ENCODE measurements at places on chromosomes 4 and X.
A peak's percentile ranks its signal among the peaks of the same experiment; 100 is the strongest.

DNA sequence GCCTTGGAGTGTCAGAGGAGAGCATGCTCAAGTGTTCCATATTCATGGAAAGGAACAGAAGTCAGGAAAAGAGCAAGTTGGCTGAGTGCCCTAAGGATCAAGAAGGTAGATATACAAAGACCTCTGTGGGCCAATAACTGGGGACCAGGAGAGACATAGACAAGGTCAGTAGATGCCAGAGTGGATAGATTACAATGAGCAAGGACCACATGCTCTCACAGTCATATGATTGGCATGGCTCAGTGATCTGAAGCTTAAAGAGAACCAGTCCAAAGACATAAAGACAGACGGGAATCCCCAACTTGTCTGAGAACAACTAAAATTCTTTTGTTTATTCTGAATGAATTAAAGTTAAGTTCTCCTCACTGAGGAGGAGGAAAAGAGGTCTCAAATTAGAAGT, 289.7 kb downstream of the HS3ST1 start:
- DNase-seq = no peak

GRCh38 chr4:8422327-8422726, 18.2 kb downstream of the ACOX3 start:
- DNase-seq = no peak

- DNase-seq = no peak
Observed at GRCh38 chr4:148116969-148117368, 325.2 kb downstream of the NR3C2 start.

DNA sequence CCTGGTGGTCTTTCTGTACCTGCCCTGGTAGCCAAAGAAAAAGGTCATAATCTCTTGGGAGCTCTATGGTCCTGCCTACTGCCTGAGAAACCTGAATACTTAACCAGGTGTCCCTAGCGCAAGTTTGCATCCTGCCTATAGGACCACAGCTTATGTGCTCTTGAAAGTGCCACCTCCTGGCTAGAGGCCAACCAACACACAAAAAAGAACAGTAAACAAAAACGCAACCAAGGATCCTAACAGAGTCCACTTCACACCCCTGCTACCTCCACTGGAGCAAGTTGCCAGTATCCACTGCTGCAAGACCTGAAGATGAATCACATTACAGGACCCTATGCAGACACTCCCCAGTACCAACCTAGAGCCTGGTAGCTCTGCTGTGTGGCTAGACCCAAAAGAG, 103.2 kb upstream of the PABPC5 start:
- DNase-seq = no peak

GRCh38 chr4:134650461-134650860, 448.9 kb upstream of the PABPC4L start:
- no peak for DNase-seq

- DNase-seq = no peak
Observed at GRCh38 chr4:52560844-52561280, 98.2 kb downstream of the USP46 start.

DNA sequence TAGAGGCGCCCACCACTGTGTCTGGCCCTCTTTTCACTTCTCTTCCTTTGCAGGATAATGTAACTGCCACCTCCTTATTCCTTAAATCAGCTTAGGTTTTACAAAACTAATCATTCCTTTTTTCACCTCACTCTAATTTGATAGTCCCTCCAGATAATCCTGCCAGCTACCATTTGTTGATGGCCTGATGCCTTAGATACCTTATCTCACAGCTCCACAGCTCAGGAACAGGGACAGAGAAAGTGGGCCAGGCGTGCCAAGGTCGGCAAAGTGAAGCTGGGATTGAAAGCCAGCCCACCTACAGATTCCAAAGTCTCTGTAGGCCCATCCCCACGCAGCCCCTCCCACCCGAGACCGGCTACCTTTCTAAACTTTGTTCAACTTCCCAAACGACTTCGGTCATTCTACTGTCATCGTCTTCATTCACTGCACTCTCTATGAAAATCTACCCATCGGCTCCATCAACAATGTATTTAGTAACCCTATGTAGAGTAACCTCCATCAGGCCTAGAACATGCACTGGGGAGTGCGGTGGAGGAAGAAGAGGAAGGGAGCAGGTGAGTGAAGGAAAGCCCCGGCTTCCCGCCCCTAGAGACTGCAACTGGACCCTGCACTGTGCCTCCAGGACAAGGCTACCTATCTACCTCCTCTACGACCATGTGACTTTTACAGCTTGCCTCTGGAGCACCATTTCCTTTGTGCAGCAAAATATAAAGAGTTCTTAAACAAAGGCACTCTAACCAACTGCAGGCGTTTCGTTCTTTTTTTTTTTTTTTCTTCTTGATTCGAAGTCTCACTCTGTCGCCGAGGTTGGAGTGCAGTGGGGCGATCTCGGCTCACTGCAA, 1.5 kb downstream of the CASP6 start:
- DNase-seq = no peak

DNA sequence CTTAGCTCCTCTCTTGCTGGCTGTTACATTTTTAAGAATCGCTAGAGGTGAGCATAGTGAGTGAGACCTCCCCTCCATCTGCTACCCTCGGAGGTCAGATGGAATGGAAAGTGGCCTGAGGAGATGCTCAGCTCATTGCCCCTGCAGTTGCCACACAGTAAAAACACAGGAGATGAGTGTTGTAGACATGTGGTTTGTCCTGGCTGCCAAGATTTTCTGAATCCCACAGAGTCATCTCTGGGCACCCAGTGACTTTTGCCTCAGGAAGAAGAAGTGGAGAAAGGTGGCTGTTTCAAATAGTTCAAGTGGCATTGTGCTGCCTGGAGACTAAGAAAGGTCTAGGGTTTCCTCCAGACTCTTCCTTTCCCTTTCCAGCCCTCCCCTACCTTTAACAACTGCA, 271.0 kb downstream of the STK32B start:
- no peak for DNase-seq

DNA sequence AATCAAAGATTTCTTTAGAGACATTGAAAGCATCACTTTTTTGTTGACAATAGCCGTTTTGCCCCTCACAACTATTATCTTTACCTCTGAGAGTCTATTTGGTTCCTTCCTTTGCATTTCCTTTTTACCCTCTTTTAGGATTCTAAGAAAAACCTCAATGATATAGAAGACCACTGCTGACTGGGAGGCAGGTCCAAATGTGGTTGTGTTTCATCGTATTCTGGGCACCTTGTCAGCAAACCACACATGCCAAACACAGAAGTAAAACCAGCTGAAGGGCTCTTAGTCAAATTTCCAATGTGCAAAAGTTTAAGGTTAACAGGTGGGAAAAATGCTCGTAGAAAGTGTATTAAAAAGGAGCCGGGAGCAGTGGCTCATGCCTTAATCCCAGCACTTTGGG, 5.1 kb upstream of the PRMT9 start:
- no peak for DNase-seq

DNA sequence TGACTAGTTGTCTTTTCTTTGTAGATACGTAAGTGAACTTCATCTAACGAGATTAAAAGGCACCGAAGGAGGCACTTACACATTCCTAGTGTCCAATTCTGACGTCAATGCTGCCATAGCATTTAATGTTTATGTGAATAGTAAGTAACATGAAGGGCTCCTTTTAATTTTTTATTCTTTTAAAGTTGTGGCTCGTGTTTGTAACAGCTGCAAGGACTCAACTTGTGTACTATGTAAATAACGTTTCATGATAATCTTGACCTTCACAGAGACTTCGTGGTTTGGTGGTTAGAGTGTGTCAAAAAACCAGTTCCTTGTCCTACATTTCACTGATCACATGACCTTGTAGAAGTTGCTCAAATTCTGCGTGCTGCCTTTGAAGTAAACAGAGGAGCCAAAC, 51.6 kb downstream of the KIT start:
- no peak for DNase-seq

DNA sequence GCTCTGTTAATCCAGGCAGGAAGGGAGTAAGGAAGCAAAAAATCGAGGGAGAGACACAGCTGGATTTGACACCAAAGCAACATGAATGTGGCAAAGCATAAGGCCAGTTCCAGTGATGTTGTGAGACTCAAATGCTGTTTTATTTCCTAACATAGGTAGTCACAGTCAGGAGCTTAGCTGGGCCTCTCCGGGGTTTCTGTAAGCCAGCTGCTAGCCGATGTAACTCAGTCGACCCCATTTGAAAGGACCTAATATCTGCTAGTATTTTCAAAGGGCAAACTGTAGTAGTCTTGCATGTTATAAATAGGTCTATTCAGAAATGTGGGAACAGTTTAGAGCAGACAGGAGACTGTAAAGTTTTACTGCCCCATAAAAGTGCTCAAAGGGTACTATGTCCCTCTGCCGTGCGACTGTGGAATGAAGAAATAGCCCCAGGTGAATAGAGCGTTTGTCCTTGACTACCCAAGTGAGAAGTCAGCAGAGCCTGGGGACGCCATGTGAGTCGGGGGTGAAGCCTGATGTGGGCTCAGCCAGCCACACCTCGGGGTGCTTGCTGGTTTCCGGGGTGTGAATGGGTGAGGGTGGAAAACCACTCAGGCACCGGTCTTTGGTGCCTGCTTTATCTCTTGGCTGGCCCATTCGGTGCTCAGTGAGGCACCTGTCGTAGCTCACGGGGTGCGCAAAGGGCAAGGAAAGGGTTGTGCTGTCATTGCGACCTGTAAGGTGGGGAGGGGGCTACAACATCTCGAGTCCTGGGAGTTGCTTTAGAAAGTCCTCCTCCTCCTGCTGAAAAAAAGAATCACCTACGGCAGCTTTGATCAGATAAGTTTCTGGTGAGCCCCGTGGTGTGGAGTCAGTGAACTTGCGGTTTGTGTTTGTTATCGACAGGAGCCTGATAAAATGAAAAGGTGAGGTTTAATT, 745 bp downstream of the TRIM2 start:
- no peak for DNase-seq

GRCh38 chrX:101347859-101348451, 587 bp downstream of the TIMM8A start:
- DNase-seq = no peak

- peak; percentile 8 for DNase-seq
Observed at GRCh38 chr4:80989921-80990544, 40.5 kb upstream of the BMP3 start.

DNA sequence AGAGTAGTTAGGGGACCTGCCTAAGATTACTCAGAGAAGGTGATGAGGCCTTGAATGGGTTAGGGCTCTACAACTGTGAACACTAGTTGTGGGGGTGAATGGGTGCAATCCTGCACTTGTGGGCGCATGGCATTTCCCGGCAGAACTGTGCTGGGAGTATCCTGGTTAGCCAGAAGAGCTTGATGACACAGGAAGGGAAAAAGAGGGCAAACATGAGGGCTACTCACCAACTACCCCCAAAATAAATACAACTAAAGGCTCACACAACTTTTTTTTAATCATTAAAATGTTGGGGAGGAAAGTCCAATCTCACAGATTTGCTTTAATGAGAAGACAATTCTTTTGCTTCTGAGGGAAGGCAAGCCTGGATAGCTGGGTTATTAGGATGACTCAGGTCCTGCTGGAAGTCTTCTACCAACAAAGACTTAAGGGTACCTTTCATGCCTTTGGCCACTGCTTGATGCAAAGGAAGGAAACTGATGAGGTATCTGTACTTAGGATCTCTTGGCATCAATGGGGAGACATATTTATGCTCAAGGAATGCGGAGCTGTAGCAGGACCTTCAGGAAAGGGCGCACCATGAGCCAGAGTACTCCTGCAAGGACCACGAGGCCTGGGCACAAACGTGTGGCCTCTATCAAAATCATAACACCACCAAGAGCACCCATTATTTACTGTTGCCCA, 2.6 kb downstream of the PHKA2 start:
- no peak for DNase-seq

DNA sequence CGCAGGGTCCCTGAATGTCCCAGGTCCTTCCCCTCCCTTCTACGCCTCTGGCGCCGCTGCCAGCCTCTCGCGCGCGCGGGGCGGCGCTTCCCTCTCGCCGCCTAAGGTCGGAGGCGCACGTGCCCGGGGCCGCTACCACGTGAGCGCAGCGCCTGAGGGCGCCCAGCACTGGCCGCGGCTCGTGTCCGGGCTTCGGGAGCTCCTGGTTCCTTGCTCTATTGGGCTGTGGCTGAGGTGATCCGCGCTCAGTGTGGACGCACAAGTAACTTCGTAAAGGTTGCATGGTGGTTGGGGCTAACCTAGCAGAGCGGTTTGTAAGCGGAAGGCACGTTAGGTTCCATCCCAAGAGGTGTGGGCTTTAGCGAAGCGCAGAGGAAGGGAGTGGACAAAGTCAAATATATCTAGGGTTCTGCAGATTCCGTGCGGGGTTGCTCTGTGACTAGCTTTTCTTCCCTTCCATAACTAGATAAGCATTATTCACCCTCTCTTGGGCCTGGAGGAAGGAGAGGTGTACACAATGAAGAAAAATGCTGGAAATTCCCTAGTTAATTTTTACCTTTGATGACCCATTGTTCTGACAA, 1.8 kb downstream of the TLL1 start:
- no peak for DNase-seq

- DNase-seq = no peak
Observed at GRCh38 chrX:13220916-13221315, 98.9 kb downstream of the ATXN3L start.

GRCh38 chrX:28398342-28398741, 188.9 kb upstream of the IL1RAPL1 start:
- no peak for DNase-seq

- no peak for DNase-seq
Observed at GRCh38 chrX:82335772-82336171, 1133.9 kb downstream of the SH3BGRL start.

GRCh38 chr4:23857367-23857959, 32.4 kb downstream of the PPARGC1A start:
- no peak for DNase-seq

Data from stimulated activated CD4-positive, alpha-beta T cell treated with anti-CD3 and anti-CD28 coated beads, Interleukin-1b, Interleukin-23, amount 100 ng/mL, for 4 hours (primary cell).